Stromal cell of bone marrow (primary cell): ENCODE measurements at places on chromosomes 5 and 9.

DNA sequence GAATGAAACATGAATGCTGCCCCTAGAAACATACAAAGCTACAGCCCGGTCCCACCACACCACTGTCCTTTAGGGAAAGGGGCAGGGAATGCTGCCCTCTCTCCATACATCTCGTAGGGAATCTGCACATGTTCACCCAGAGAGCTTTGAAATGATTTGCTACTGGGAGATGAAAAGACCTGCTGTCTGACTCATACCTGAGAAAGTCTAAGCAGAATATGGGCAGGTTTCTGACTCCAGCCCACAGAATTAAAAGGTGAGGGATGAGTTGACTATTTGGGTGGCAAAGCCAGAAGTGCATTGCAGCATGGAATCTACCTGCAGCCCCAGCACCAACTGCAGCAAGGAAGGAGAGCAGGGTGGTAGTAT lies 297.9 kb downstream of the TLE1 start:
- DNase-seq = no peak

- no peak for DNase-seq
Observed at GRCh38 chr5:179780362-179780761, 13.4 kb upstream of the LTC4S start.

- no peak for DNase-seq
Observed at GRCh38 chr5:1958211-1959010, 75.7 kb upstream of the IRX4 start.

- peak; percentile 92 for DNase-seq
Observed at GRCh38 chr5:172133359-172134029, 54.5 kb downstream of the STK10 start.

DNA sequence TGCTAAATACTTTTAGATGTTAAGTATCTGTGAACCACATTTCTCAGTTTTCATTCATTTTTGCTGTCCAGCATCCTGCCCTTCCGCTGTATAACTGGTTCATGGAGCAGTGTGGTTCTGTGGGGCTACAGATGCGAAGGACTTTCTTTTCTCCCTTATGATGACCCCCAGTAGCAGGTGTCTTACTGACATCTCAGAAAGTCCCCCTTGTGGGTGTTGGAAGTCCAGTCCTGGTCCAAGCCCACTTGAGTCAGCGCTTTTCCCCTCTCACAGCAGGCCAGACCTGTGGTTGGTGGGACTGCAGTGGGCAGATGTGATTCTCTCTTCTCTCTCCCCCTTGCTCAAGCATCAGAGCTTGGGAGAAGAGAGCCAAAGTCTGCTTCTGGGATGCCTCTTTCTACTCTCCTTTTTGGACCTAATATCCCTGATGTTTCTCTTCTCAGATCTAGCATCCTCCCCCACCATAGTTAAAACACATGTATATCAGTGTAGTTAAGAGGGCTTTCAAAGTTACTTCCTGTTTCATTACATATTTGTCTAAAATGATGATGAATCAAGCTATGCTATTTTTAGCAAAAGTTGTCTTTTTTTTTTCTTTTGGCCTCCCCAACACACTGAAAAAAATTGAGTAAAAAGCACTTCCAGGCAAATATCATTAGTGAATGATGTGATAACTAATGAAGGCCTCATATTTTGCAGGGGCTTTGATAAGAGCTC lies 119.5 kb upstream of the ZNF618 start:
- DNase-seq = no peak

GRCh38 chr5:175658299-175659145 lies 651 bp downstream of the HRH2 start:
- DNase-seq = no peak

DNA sequence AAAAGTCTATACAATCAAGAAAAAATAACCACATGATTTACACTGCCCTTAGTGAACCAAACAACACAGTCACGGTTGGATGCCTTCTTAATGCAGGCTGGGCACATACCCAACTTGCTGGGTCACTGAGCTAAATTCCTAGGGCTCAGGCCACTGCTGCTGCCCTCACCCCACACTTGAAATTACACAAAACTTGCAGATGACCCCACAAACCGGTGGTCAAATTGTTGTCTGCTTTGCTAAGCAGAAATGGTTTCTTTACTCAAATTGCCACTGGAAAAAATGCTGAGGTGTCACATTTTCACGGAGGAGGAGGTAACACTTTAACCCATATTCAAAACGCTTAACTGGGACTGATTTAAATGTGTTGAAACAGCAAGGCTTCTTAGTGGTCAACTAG lies 62.4 kb downstream of the HMHB1 start:
- no peak for DNase-seq

- peak; percentile 54 for DNase-seq
Observed at GRCh38 chr5:120465436-120465961, 1.4 kb downstream of the PRR16 start.

- DNase-seq = no peak
Observed at GRCh38 chr5:156695774-156696173, 154.3 kb upstream of the PPP1R2B start.

GRCh38 chr9:114047717-114048116 lies 30.4 kb downstream of the AMBP start:
- DNase-seq = no peak

DNA sequence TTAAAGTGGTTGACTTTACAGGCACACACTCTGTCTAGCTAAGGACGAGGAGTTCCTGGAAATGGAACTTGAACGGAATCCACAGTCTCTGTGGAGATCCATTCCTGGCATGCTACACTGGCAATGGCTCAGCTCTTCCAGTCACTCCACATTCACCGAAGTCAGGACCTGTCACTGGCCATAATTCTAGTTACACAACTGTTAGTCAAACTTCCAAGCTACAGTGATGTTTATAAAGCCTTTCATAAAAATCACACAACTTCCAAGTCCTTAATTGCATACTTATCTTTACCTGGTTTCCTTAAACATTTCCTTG lies 15.7 kb downstream of the CDC14B start:
- peak; percentile 68 for DNase-seq
